ENCODE measurements at places on chromosomes 4 and X. TPM values are rescaled to one million over a fixed set of nuclear protein-coding genes. Genes with fewer than 3 reads are reported as not detected.

The HS6ST2 gene
- 46.4 TPM for total RNA-seq

The COL25A1 gene
- 9.2 TPM for total RNA-seq

The FAM241A gene
- total RNA-seq: 0.70 TPM

The ZFP92 gene
- total RNA-seq: 0.26 TPM

DNA sequence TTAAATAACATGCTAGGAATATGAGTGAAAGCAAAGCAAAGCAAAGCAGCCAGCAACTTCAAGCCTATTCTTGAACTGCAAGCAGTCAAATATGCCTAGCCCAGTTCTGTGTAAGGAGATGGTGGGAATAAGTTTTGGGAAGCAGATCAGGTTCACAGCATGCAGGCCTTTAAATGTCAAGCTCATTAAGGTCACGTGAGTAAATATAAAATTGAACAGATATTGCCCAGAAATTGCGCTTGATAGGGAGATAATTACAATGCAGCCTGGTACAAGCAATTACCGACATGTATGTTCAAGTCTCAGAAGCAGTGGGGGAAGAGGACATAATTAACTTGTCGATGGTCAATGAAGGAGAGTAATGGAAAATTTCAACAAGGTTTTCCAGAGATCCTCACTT is 6.0 kb downstream of the GNPDA2 start:
- H3K4me1 ChIP-seq: peaks cover 13% of the 10 kb centered on the region
- H3K36me3 ChIP-seq: peaks cover 4% of the 10 kb centered on the region
- DNase-seq: no peak
- H3K27ac ChIP-seq: no peak overlapping the region
- no peak overlapping the region for H3K4me3 ChIP-seq

GRCh38 chrX:106707771-106708454 is 18.6 kb upstream of the RNF128 start:
- H3K36me3 ChIP-seq: no peaks in the 10 kb centered on the region
- H3K27ac ChIP-seq: no peak overlapping the region
- H3K4me1 ChIP-seq: no peaks in the 10 kb centered on the region

DNA sequence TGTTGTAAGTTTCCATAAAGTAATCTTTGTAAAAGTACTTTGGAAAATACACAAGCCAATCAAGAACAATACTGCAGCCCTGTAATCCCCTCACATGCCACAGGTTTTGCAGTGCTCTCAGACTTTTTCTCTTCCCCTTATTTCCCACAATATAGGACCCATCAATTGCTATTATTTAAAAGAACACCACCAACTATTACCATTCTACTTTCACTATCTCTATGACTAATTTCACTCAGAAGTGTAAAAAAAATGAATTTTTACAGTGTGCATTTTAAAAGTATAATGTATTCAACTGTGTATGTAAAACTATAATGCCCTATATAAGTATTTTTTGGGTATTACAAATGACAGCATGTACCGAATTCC is 1.7 kb downstream of the ATP8A1 start:
- no peak overlapping the region for H3K27ac ChIP-seq
- H3K36me3 ChIP-seq: peaks cover 5% of the 10 kb centered on the region
- DNase-seq: no peak
- H3K27me3 ChIP-seq: peaks cover 10% of the 10 kb centered on the region
- H3K4me3 ChIP-seq: peak overlapping the region; percentile 89

GRCh38 chr4:143345356-143345755 is 8.7 kb downstream of the GAB1 start:
- H3K27ac ChIP-seq: no peak overlapping the region
- H3K4me1 ChIP-seq: peaks cover 32% of the 10 kb centered on the region
- DNase-seq: no peak
- H3K4me3 ChIP-seq: no peak overlapping the region
- no peaks in the 10 kb centered on the region for H3K27me3 ChIP-seq
- H3K36me3 ChIP-seq: no peaks in the 10 kb centered on the region
